Calu3 (cell line): ENCODE measurements at places on chromosomes 16 and 17. TPM values are rescaled to one million over a fixed set of nuclear protein-coding genes. Genes with fewer than 3 reads are reported as not detected.

Gene CSH2
- total RNA-seq: not detected in 2 replicates

Gene CAPNS2
- total RNA-seq: not detected in 2 replicates

GRCh38 chr17:44351961-44352827 is 7.1 kb downstream of the GRN start:
- H3K4me3 ChIP-seq: no peak overlapping the region
- no peak overlapping the region for H3K27ac ChIP-seq
- peaks cover 14% of the 10 kb centered on the region for H3K36me3 ChIP-seq
- H3K27me3 ChIP-seq: peaks cover 21% of the 10 kb centered on the region
- no peaks in the 10 kb centered on the region for H3K4me1 ChIP-seq
- no peak for DNase-seq

DNA sequence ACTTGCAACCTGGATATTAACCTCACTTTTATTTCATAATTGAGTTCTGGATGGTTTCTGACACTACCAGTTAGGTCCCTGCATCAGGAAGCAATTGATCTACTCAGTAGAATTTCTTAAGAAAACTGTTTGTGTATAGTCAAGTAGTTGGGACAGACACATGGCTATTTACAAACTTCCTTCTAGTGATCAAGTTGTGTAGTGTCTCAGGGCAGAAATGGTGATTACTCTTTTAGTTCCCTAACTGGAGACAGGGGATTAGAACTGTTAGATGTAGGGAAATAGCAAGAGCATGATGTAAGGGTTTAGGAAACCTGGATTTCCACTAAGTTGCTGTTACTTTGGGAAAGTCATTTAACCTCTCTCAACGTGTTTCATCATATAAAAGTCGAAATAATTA is 30.4 kb downstream of the TMEM100 start:
- H3K27me3 ChIP-seq: no peaks in the 10 kb centered on the region
- no peak overlapping the region for H3K27ac ChIP-seq
- H3K36me3 ChIP-seq: no peaks in the 10 kb centered on the region
- no peak overlapping the region for H3K4me3 ChIP-seq
- H3K4me1 ChIP-seq: no peaks in the 10 kb centered on the region

- no peak overlapping the region for H3K4me3 ChIP-seq
- no peaks in the 10 kb centered on the region for H3K4me1 ChIP-seq
- no peaks in the 10 kb centered on the region for H3K36me3 ChIP-seq
Observed at GRCh38 chr16:89026121-89026612, 49.2 kb upstream of the CBFA2T3 start.

DNA sequence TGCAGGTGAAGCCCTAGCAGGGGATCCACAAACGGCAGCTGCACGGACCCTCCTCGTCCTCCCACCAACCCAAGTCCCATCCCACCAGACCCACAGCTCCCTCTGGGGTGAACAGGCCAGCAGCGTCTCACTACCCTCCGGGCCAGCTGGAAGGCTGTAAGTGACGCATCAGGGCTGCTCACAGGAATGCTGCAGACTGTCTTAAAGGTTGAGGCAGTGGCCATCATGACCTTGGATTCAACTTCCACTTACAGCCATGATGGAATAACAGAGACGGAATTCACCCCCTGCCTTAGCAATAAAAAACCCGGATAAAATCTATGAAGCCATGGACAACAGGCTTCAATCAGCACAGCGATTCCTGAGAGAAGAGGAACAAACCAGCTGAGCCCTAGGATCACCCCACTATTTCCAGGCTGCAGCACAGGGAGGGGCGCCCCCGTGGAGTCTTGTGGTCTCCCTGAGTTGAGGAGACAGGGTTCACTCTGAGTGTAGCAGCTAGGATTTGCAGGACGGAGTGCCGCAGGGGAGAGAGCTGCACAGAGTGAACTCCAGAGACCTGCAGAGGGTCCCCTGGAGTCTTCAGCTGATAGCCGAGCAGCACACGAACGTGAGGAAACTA is 10.5 kb downstream of the FAM83G start:
- H3K27ac ChIP-seq: no peak overlapping the region
- H3K36me3 ChIP-seq: peaks cover 8% of the 10 kb centered on the region
- H3K27me3 ChIP-seq: no peaks in the 10 kb centered on the region
- peaks cover 6% of the 10 kb centered on the region for H3K4me1 ChIP-seq
- H3K4me3 ChIP-seq: no peak overlapping the region
